T-helper 9 cell (primary cell): ENCODE measurements at places on chromosomes 4 and X.

DNA sequence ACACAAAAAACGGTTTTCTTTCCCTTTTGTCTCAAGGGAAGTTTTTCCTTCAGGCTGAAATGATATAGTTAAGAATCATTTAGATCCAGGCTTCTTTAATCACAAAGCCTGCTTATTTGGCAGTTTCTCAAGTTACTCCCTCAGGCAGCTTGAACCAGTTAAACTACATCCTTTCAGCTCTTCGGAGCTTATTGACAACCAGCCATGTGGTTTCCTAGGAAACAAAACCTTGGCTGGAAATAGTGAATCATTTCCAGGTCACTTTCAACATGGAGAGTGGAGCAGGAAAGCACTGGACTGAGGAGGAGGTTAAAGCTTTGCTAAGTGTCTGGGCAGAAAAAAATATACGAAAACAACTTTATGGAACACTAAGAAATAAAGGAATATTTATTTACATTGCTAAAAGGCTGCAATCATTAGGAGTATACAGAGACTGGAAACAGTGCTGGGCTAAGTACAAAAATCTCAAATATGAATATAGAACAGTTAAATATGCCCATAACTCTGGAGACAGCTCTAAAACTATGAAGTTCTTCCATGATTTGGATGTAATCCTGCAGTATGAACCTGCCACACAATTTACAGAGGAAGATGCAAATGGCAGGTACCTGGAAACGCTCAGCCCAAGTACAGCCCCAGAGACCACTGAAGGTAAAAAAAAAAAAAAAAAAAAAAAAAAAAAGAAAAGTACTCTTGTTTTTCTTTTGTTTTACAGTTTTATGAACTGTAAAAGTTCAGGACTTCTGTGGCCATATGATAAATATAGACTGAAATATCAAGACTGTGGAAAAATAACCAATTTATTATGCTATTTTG, 23.2 kb upstream of the AASDH start:
- no peak for DNase-seq

DNA sequence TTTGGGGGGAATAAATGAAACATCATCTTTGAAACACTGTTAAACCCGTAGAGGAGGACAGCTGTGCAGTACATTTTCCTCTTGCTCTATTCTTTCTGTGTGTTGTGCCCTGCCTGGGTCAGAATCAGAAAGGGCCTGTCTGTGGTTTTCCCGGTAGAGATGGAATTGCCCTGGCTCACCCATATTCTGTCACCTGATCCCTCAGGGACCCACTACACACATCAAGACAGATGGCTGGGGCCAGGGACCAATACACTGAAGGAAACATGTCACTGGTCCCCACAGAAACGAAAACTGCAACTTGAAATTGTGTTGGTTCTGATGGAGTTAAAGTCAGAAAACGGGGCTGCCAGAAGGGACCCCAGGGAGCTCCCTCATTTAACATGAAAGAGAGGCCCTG, 114.9 kb downstream of the ZNF827 start:
- DNase-seq, result no peak

DNA sequence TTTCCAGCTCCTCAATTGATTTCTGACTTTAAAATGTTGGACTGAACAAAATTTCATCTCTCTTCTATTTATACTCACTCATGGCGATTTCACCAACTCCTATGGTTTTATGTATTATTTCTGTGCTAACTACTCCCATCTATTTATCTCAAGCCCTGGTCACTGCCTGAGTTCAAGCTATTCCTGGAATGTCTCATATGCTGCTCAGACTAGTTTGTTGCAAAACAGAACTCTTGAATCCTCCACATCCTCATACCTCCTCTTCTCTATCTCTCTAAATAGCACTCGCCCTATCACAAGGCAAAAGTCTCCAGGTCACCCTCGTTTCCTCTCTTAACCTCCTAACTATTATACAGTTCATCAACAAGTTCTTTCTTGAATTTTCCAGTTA, 19.0 kb upstream of the DDX60 start:
- DNase-seq, result no peak

DNA sequence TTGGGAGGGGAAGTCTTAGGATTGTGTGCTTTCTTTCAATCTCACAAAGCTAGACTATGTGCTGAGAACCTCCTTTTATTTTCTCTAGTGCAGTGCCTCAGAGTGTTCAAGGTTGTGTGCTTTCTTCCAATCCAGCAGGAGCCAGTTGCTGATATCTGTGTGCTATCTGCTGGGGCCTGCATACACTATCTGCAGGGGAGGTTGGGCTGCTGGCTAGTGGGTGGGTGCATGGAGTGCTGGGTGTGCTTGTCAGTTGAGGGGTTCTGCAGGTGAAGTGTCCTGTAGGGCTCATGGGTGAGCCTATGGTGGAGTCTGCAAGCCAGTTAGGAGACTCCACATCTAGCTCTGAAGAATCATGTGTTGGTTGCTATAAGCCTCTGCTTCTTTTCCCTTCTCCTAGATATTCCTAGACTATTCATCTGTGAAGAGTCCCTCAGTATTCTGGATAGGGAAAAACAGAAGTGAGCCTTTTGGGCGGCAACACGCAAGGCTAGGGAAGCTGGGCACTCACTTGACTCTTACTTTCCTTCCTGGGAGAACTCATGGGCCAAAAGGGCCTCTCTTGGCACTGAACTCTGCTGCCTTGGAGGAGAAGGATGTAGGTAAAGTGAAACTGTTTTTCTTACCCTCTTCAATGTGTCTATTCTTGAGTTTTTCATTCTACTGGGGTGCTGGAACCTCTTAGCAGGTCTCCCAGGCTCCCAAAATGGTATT, 8.0 kb upstream of the CISD2 start:
- DNase-seq, result no peak

DNA sequence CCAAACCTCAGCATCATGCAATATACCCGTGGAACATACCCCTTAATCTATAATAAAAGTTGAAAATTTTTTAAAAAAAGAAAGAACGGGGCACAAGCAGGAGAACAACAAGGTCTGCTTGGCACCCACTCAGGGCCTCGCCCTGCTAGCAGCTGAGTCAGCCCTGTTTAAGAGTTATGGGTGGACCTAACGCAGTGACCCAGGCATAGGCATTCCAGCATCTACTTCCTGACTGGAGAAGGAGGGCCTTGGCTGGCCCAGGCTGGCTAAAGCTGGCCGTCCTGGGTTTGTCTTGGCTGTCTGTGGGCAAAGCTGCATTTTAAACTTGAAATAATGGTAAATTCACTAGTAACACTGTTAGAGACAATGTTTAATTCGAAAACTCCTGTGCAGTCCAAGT, 236.7 kb upstream of the PGRMC2 start:
- DNase-seq, result no peak

DNA sequence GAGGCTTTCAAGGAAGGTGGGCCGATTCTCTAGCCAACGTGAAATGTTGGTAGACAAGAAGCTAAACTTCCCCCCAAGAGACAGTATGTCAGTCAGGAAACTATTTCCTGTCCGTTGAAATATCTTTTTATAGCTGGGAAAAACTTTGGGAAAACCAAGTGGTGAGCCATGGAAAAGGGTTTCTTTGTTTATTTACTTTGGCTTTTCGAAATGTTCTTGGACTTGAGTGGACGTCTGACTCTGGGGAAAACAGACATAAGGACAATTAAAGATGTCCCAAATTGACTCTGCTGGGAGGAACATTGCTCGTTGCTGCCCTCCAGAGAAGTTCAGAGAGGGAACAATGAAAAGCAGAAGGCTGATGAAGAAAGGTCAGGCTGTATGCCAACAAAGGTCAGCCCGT, 295.4 kb downstream of the RAPGEF2 start:
- DNase-seq, result no peak

DNA sequence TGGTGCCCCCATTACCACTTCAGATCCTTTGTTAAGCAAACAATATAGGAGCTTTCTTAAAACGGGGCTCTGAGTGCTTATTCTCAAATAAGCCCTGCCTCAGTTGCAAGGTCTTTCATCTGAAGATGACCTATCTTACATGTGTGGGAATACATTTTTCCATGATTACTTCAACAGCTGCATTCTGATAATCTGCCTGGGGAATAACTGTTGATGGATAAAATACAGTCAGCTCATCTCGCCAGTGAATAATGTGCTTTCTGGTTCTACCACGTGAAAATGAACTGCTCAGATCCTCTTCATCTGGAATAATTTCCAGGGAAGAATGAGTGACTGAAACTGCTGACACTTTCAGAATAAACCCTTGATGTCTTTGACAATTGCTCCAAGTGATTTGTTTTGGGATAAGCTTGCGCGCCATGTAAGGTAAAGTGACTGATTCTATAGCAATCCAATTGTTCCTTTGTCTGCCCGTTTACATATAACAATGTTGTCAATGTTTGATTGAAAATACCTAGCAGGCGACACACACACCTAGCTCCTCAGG, 161.3 kb downstream of the RTL9 start:
- no peak for DNase-seq

- no peak for DNase-seq
Observed at GRCh38 chr4:126630230-126630629, 1002.5 kb upstream of the INTU start.

GRCh38 chr4:95563638-95564337, 15.0 kb upstream of the UNC5C start:
- no peak for DNase-seq

DNA sequence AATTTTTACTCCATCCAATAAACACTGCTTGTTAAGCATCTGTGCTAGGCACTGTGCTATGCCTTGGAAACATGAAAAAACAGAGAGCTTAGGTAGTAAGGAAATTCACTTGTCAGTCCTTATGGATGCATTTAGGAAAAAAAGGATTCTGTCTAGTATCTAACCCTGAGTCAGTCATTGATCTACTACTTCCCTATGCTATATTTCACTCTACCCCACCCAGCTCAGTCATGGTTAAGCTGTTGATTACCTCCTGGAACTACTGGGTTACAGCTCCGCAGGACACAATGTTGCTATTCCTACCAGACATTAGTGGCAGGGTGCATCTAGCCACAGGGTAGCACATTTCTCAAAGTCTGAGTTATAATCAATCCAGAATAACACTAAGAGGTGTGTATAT, 2.9 kb upstream of the USP53 start:
- DNase-seq, result no peak

DNA sequence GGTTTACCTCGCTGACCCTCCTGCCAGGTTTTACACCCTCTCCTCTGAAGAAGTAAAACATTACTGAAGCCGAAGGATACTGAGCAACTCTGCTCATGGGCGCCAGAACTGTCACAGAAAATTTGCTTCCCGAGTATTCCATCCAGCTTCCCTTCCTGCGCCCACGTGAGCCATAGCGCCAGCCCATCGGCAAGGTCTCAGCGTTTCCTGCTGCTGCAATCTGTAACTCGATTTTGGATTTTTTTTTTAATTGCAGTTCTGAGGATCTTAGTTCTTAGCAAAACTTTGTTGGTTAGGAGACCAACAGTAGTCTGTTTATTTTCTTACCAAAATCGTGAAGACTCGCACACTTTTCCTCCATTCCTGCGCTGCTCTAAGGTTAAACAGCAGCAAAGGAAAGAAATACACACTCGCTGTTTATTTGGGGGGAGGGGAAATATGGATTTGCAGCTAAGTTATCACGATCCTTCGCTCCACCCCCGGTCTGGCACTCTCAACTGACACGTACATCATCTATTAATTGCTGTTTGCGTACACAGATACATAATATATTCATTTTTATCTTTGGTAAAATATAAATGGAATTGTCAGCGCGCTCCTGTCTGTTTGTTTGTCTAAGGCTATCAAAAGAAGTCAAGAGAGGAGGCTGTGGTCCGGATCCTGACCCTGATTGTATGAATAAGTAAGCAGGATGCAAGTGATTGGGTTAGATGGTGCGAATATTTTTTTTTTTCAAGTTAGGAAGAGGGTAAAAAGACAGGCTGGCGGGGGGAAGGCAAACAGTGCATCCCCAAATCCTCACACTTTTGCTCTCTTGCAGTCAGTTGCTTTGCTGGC, at the start of gene TLL1:
Gene TLL1 (plus strand): TSS at position 777 of the 837 bp plus-strand sequence. CDS start 668 bp downstream, outside the sequence.
- no peak for DNase-seq

GRCh38 chr4:11603591-11604194, 175.0 kb upstream of the HS3ST1 start:
- no peak for DNase-seq

DNA sequence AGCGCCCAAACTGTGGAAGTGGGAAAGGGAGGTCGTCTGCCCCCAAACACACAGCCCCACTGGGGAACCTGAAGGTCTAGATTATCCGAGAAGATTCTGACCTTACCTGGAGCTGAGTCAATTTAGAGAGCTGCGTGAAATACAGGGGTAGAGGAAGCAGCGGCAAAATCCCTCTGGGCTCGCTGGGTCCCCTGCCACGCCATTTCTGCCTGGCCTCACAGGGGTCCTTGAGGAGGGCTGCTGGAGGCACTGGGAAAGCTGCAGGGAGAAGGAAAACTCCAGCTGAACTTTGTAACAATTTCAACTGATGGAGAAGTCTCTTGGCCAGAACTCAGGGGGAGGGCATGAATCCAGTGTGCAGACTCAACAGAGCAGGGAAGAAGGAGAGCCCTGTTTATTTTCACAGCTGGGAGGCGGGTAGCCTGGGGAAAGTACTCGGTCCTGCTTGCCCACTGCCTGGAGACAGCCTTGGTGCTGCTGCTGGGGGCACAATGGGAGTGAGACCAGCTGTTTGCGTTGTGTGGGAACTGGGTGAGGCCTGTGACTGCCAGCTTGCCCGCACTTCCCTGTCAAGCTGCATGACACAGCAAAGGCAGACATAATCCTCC, 93.2 kb upstream of the MAPK10 start:
- no peak for DNase-seq

GRCh38 chr4:139795527-139796314, 130.1 kb downstream of the MGST2 start:
- no peak for DNase-seq

GRCh38 chr4:183831026-183831446, 74.1 kb upstream of the STOX2 start:
- no peak for DNase-seq

GRCh38 chrX:7090641-7091040, 56.9 kb upstream of the STS start:
- no peak for DNase-seq

GRCh38 chrX:38181357-38181756, 39.3 kb downstream of the SRPX start:
- no peak for DNase-seq

- DNase-seq, result no peak
Observed at GRCh38 chrX:40908026-40908425, 172.7 kb upstream of the MED14 start.

DNA sequence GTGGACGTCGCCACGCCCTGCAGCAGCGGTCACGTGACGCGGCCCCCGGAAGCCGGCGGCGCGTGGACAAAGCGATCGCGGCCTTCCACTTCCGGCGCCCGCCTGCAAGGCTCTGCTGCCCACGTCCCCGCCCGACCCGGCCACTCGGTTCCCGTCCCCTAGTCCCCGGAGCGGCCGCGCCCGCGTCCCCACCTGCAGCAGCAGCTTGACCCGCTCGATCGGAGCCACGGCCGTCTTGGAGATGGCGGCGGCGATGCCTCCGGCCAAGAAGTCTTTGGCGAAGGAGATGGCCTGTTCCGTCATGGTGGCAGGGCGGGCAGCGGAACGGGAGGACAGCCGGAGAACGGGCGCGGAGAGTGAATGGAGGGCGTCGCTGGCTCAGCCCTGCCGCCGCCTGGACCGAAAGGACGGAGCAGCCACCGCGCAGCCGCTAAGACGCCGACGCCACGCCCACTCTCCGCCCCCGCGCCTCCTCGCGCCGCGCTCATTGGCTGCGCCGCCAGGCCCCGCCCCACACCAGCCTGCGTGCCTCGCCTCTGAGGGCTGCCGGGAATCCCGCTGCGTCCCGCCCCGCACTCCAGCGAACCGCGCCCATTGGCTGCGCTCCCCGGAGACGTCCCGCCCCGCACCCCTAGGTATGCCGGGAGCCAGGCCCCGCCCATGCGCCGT, at the start of gene SLC25A6:
Gene SLC25A6 (minus strand): TSS at position 407 of the 669 bp plus-strand sequence. CDS start 104 bp downstream, at position 303.
- peak; percentile 99 for DNase-seq

- DNase-seq, result no peak
Observed at GRCh38 chrX:40418146-40418812, 162.5 kb upstream of the ATP6AP2 start.
